ENCODE measurements at places on chromosomes 13 and 19.

DNA sequence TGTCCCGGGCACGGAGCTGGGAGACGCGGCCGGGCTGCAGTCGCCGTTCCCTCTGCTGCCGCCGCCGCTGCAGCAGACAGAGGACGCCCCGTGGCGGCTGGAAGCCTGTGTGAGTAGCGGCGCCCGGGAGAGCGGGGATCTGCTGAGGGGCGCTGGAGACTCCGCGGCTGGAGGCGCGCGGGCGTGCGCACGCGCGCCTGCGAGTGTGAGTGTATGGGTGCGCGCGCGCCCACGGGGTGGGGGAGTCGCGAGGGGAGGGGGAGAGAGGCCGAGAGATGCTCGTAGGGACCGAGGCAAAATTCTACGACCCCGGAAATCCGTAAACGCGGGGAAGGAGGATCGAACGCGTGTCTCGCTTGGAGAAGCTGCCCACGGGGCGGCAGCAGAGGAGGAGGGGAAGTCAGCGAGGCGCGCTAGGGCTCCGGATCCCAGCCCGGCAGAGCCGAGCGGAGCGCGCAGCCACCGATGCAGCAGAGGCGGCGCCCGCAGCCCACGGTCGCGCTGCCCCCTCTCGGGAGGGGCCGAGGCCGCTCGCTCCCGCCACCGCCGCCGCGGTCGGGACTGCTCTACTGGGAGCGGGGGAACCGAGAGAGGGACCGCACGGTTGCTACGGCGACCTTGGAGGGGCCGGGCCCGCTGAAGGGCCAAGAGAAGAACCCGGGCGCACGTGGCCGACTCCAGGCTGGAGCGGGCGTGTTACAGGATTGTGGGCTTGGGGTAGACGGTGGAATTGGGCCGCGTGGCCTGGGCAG, at the start of gene ENOX1:
Gene ENOX1 (minus strand): TSS at position 207 of the 752 bp plus-strand sequence.
- peak; percentile 27 for DNase-seq

- no peak for DNase-seq
Observed at GRCh38 chr13:51549050-51549449, 35.2 kb upstream of the WDFY2 start.

- DNase-seq, result no peak
Observed at GRCh38 chr13:39530916-39531315, 72.1 kb downstream of the LHFPL6 start.

- DNase-seq, result no peak
Observed at GRCh38 chr13:108120302-108120701, 95.0 kb downstream of the LIG4 start.

DNA sequence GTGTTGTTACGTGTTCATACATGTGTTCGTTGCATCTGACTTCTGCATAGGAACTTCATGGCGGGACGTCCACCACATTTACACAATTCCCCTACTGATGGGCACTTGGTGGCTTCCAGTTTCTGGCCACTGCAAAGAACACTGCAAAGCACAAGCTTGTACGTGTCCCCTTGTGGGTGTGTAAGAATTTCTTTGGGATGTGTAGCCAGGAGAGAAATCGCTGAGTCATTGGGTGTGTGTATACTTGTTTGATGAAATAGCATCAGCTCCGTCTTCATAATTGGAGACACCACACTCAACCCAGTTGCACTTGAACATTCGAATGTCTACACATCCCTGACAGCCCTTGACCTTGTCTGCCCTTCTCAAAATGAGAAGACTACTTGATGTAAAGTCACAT, 19.2 kb downstream of the KLK5 start:
- DNase-seq, result no peak
